ENCODE measurements at places on chromosomes 7 and 10. TPM values are rescaled to one million over a fixed set of nuclear protein-coding genes. Genes with fewer than 3 reads are reported as not detected.

DNA sequence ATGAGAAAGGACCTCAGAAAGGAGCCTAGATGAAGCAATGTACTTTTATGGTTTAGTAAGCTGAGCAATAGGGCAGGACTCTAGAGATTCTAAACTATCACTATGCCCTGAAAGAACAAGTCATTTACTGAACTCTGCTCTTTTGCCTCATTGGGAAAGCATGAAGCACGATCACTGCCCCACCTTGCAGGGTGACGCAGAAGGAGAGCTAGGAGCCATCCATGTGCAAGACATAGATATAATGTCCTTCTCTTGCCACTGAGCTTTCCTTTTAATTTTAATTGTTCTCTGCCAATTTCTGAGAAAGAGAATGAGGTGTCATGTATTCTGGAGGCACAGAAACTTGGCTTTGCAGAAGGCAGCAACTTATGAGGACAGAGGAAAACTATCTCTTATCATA, 108.3 kb downstream of the SORCS1 start:
- peak; percentile 24 for DNase-seq

GRCh38 chr7:54080525-54080924, 461.6 kb upstream of the VSTM2A start:
- DNase-seq, result no peak

- no peak for DNase-seq
Measured at GRCh38 chr10:51718804-51719291, 19.5 kb upstream of the CSTF2T start.

Gene SFTPA1
- total RNA-seq, result 0.26 TPM

Gene HMX3
- total RNA-seq, result 0.21 TPM

GRCh38 chr10:23095966-23096801, 805 bp downstream of the MSRB2 start:
- peak; percentile 55 for DNase-seq
